ENCODE measurements at places on chromosomes 1 and 21.

DNA sequence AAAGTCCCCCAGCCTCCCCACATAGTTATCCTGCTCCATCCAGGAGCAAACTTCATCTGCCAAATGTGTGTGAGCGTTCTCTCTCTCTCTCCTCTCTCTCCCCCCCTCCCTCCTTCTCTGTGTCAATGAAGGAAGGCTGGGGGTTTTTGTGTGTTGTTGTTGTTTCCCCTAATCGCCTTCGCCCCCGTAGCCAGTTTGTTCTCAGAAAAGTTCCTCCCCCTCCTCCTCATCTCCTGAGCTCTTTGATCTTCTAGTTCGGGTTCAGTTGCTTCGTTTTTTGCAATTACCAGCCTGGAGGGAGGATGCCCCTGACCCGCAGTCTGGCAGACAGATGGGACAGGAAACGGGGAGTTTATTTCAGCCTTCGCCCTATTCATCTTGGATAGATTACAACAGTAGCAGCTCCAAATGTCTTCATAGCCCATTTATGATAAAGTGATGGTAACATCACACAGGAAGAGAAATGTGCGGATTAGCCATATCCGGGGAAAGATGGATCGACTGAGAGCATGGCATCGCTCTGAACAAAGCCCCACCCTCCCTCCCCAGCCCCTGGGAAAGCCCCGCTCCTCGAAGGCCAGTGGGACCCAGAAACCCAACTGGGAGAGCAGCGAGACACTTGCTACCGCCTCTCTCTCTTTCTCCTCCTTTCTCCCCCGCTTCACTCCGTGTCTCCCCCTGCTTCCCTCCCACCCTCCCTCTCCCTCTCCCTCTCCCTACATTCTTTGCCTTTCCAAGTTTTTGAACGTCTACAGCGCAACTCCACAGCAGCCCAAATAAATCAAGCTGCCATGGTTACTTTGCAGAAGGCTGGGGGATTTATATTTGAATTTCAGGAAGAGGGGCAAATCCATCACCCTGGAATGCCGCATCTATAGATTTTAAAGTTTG, 139.7 kb upstream of the ARHGEF16 start:
- DNase-seq = no peak

GRCh38 chr1:170674239-170674638, 10.3 kb downstream of the PRRX1 start:
- DNase-seq = no peak

DNA sequence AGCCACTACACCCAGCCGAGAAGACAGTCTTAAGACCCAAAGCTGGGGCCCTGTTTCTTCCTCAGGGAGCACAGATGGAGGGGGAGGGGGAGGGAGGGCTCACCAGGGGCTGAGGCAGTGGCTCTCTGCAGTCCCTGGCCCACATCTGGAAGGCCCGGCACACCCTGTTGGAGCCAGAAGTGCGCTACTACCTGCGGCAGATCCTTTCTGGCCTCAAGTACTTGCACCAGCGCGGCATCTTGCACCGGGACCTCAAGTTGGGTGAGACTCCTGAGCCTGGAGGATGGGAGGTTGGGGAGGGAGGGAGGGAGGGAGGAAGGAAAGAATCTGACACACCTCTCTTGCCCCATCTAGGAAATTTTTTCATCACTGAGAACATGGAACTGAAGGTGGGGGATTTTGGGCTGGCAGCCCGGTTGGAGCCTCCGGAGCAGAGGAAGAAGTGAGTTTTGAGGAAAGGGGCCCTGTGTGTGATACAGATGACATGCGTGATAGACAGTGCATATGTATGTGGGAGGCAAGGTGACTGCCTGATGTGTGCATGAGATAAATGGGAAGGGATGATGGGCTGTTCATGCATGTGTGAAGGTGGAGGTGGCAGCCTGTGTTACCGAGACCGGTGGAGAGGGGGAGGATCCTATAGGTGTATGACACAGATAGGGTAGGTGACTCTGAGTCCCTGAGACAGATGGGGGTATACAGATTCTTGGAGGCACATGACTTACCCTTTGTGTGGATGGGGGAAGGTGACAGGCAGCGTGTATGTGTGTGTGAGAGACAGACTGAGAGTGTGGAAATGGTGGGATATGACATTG, 1.5 kb downstream of the PLK3 start:
- DNase-seq = no peak

- no peak for DNase-seq
These were observed 3.4 kb upstream of the PADI2 start for GRCh38 chr1:17122521-17123164.

GRCh38 chr1:197342669-197343068, 74.6 kb downstream of the CRB1 start:
- DNase-seq = no peak
